Activated CD4-positive, alpha-beta memory T cell treated with anti-CD3 and anti-CD28 coated beads, Interleukin-2, amount 10 ng/mL, durations not matched to agents 7 days and 5 days (primary cell): ENCODE measurements at places on chromosomes 11 and 22. TPM values are rescaled to one million over a fixed set of nuclear protein-coding genes. Genes with fewer than 3 reads are reported as not detected.
A peak's percentile ranks its signal among the peaks of the same experiment; 100 is the strongest.

GRCh38 chr11:7320306-7320705 lies 68.6 kb downstream of the SYT9 start:
- no peak overlapping the region for H3K4me3 ChIP-seq
- H3K27me3 ChIP-seq, result peaks cover 3% of the 10 kb centered on the region
- H3K4me1 ChIP-seq, result no peaks in the 10 kb centered on the region

GAL gene
- total RNA-seq, result not detected

DNA sequence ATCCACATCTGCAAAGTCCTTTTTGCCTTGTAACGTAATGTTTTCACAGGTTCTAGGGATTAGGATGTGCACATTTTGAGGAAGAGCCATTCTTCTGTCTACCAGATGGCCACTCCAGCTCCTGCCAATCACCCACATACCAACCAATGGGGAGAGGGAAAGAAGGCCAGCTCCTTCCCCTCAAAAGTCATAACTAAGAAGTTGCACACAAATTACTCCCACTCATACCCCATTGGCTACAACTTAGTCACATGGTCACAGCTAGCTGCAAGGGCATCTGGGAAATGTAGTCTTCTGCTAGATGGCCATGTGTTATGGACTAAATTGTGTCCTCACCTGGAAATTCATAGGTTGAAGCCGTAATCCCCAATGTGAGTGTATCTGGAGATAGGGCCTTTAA lies 15.4 kb upstream of the MYOD1 start:
- no peak overlapping the region for H3K27ac ChIP-seq
- no peak for DNase-seq
- no peaks in the 10 kb centered on the region for H3K36me3 ChIP-seq
- H3K4me1 ChIP-seq, result no peaks in the 10 kb centered on the region
- no peak overlapping the region for H3K4me3 ChIP-seq
- peaks cover 7% of the 10 kb centered on the region for H3K27me3 ChIP-seq

GSTT2B gene
- total RNA-seq, result not detected

TH gene
- not detected for total RNA-seq

SMC1B gene
- total RNA-seq, result 0.81 TPM

OLFML1 gene
- total RNA-seq, result not detected

YAP1 gene
- 0.28 TPM for total RNA-seq

DNA sequence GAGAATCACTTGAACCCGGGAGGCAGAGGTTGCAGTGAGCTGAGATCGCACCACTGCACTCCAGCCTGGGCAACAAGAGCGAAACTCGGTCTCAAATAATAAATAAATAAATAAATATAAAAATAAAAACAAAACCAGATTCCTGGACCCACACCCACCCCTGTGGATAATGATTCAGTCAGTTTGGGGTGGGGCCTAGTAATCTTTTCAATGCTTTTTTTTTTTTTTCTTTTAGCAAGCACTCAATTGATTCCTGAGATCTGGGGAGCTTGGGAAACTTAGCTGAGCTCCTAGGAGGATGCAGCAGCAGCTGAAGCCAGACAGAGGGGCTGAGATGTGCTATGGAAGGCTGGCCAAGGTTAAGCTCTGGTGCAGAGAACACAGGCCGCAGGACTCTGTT lies 4.6 kb upstream of the PC start:
- no peak overlapping the region for H3K27ac ChIP-seq
- H3K4me3 ChIP-seq, result no peak overlapping the region
- no peak for DNase-seq
- peaks cover 17% of the 10 kb centered on the region for H3K27me3 ChIP-seq

DNA sequence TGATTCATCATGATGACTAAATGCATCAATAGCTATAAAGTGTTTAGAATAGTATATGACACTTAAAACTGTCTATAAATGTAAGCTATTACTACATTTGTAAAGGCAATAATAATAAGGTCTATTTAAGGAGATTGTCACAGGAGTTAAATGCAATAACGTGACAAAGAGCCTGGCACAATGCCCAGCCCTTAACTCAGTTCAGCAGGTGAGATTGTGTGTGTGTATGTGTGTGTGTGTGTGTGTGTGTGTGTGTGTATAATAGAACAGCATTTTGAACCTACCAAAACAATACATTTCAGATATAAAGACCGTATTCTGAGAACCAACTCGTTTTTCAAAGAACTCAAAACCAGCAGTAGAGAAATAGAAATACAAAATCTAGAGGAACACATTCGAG lies 177.5 kb downstream of the MYO18B start:
- H3K27me3 ChIP-seq, result peaks cover 4% of the 10 kb centered on the region
- H3K27ac ChIP-seq, result no peak overlapping the region
- DNase-seq, result no peak
- no peaks in the 10 kb centered on the region for H3K4me1 ChIP-seq
- no peaks in the 10 kb centered on the region for H3K36me3 ChIP-seq
- no peak overlapping the region for H3K4me3 ChIP-seq

- DNase-seq, result peak; percentile 77
- H3K4me3 ChIP-seq, result no peak overlapping the region
- no peaks in the 10 kb centered on the region for H3K36me3 ChIP-seq
- H3K27me3 ChIP-seq, result peaks cover 46% of the 10 kb centered on the region
- H3K27ac ChIP-seq, result no peak overlapping the region
These were observed 2.9 kb upstream of the ADAMTS8 start for GRCh38 chr11:130431331-130431773.

GRCh38 chr11:47078751-47079521 lies 97.7 kb downstream of the ARFGAP2 start:
- no peaks in the 10 kb centered on the region for H3K27me3 ChIP-seq
- no peaks in the 10 kb centered on the region for H3K36me3 ChIP-seq
- peaks cover 3% of the 10 kb centered on the region for H3K4me1 ChIP-seq

DNA sequence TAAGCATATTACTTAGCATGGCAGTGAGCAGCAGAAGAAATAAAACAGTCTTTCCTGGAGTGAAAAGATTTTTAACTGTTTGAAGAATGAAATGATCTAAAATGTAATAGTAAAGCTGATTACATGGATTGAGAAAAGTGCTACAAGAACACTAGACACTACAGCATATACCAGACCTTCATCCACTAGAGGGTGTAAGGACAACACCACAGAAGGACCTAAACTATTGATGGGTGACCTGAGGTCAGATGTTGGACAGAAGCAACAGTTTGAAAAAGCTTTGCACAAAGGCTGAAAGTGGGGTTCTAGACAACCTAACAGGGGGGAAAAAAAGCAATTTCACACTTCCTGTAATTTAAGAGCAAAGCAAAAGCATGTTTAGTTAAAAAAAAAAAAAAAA lies 97.7 kb downstream of the RBFOX2 start:
- no peak for DNase-seq
- H3K36me3 ChIP-seq, result no peaks in the 10 kb centered on the region
- no peaks in the 10 kb centered on the region for H3K4me1 ChIP-seq
- no peak overlapping the region for H3K4me3 ChIP-seq
- peaks cover 2% of the 10 kb centered on the region for H3K27me3 ChIP-seq

- H3K4me3 ChIP-seq, result peak overlapping the region; percentile 58
- H3K4me1 ChIP-seq, result peaks cover 85% of the 10 kb centered on the region
- no peaks in the 10 kb centered on the region for H3K27me3 ChIP-seq
- peaks cover 32% of the 10 kb centered on the region for H3K36me3 ChIP-seq
- DNase-seq, result peak; percentile 65
These were observed 31.5 kb downstream of the PTPRJ start for GRCh38 chr11:48011798-48012391.

DNA sequence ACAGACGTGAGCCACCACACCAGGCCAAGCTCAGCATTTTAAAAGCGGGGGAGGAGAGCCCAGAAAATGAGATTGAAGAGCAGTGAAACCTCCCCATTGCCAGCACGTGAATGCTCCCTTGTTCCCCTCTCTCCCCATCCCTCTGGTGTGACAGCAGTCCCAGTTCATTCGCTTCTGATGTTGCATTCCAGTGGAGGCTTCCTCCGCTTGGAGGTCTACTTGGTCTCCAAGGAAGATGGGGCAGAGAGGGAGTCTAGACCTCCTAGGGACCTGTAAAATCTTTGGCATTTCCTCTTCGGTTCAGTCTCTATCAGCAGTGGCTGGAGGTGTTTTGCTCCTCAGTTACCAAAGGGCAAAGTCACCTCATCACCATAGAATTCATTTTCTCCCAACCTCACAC lies 30.2 kb upstream of the EP300 start:
- DNase-seq, result no peak
- no peaks in the 10 kb centered on the region for H3K36me3 ChIP-seq
- no peak overlapping the region for H3K27ac ChIP-seq

DNA sequence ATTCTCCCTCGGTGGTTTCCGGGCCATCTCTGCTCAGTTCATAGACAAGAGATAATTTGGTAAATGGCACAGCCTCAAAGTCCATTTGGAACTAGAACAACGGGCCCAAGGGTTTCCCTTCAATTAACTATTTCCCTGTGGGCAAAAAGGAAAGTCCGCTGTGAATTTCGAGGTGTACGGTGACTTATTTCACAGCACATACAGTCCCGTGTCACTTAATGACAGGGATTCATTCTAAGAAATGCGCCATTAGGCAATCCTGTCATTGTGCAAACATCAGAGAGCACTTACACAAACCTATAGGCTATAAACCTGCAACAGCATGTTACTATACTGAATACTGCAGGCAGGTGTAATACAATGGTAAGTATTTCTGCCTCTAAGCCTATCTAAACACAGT lies 551.6 kb downstream of the OPCML start:
- no peak for DNase-seq
- H3K27ac ChIP-seq, result no peak overlapping the region
- no peaks in the 10 kb centered on the region for H3K4me1 ChIP-seq
- no peak overlapping the region for H3K4me3 ChIP-seq
- no peaks in the 10 kb centered on the region for H3K36me3 ChIP-seq

C11orf87 gene
- total RNA-seq, result not detected

GRCh38 chr22:49936018-49936972 lies 17.9 kb downstream of the CRELD2 start:
- peak overlapping the region; percentile 59 for H3K4me3 ChIP-seq
- peak; percentile 95 for DNase-seq
- peak overlapping the region; percentile 79 for H3K27ac ChIP-seq
- H3K4me1 ChIP-seq, result peaks cover 38% of the 10 kb centered on the region
- H3K36me3 ChIP-seq, result no peaks in the 10 kb centered on the region

DNA sequence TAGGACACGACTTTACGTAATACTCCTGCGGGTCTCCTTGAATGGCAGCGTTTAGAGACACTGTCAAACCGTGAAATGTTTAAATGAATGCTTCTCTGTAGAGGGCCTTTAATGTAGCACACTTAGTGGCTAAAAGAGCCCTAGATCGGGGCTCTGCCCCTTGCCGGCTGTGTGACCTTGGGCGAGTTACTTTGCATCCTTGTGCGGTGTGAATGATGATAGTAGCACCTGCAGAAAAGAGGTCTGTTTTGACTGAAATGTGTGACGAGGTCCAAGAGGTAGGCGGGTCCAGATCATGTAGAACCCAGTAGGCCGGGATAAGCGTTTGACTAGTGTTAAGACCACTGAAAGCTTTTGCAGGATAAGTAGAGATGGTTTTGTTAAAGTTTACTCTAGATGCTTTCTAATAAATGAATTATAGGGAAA lies 866 bp downstream of the MED17 start:
- DNase-seq, result no peak
- H3K27me3 ChIP-seq, result no peaks in the 10 kb centered on the region
- H3K27ac ChIP-seq, result peak overlapping the region; percentile 90
- H3K36me3 ChIP-seq, result peaks cover 53% of the 10 kb centered on the region
- peaks cover 50% of the 10 kb centered on the region for H3K4me1 ChIP-seq

KRTAP5-9 gene
- total RNA-seq, result not detected

OPCML gene
- total RNA-seq, result not detected

DNA sequence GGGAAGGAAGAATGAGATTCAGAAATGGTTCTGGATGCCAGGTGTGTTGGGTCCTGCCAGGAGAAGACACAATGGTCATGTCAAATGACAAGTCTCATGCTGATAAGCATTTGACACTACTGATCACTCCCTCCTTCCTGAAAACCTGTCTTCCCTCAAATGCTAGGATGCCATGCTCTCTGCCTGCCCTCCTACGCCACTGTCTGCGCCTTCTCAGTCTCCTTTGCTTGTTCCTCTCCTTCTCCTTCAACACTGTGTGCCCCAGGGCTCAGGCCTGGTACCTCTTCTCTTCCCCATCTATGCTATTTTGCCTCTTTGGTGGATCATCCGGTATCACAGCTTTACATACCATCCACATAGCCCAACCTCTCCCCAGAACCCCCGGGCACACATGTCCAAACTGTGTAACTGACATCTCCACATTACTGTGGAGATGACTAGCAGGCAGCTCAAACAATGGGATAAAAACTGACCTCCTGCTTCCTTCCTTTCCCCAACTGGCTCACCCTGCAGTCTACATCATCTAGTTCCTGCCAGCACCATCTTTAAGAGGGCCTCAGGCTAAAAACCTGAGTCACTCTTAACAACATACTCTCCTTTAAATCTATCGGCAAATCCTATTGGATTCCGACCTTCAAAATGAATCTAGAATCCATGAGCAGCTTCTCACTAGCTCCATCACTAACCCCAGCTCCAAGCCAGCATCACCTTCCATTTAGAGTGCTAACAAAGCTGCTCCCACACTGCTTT lies 8.2 kb downstream of the AP1B1 start:
- peaks cover 47% of the 10 kb centered on the region for H3K4me1 ChIP-seq
- peaks cover 33% of the 10 kb centered on the region for H3K36me3 ChIP-seq
- no peak for DNase-seq

DNA sequence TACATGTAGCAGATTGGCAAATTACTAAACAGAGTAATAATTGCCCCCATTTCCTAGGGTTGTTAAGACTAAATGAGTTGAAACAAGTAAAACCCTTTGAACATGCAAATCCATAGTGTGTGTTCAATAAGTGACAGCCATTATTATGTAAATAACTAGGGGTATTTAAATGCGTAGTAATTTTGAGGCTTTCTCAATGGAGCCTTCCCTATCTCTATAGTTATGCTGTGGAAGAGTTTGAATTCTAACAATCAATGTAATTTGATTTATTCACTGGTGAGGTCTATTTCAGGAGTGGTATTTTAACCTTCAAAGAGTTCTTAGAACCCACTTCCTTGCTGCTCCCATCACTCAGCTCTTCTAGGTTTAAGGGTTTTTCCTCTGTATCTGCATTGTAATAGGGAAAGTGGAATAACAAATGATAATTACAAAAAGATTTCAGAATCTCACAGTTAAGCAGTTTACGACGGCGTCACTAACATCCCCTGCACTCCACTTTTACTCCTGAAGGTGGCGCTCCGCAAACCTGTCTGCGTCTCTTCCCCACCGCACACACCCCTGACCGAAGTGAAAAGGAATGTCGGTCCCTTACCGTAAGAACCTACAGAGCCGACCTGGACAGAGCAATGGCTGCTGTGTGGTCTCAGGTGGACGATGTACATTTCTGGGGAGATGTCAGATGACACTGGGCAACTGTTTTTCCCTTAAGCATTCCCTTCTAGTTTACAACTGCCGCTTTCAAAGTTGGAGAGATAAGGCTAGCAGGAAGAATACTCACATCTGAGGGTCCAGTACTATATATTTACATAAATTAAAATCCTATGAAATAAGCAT lies 80.8 kb downstream of the ZC3H12C start:
- H3K4me3 ChIP-seq, result no peak overlapping the region
- H3K27ac ChIP-seq, result no peak overlapping the region
- H3K4me1 ChIP-seq, result peaks cover 5% of the 10 kb centered on the region
- H3K36me3 ChIP-seq, result no peaks in the 10 kb centered on the region

- H3K36me3 ChIP-seq, result no peaks in the 10 kb centered on the region
- peaks cover 45% of the 10 kb centered on the region for H3K27me3 ChIP-seq
- peaks cover 33% of the 10 kb centered on the region for H3K4me1 ChIP-seq
- no peak overlapping the region for H3K27ac ChIP-seq
These were observed 2.0 kb upstream of the PRDM11 start for GRCh38 chr11:45144126-45145082.
